ENCODE measurements at places on chromosomes 16 and 17.

DNA sequence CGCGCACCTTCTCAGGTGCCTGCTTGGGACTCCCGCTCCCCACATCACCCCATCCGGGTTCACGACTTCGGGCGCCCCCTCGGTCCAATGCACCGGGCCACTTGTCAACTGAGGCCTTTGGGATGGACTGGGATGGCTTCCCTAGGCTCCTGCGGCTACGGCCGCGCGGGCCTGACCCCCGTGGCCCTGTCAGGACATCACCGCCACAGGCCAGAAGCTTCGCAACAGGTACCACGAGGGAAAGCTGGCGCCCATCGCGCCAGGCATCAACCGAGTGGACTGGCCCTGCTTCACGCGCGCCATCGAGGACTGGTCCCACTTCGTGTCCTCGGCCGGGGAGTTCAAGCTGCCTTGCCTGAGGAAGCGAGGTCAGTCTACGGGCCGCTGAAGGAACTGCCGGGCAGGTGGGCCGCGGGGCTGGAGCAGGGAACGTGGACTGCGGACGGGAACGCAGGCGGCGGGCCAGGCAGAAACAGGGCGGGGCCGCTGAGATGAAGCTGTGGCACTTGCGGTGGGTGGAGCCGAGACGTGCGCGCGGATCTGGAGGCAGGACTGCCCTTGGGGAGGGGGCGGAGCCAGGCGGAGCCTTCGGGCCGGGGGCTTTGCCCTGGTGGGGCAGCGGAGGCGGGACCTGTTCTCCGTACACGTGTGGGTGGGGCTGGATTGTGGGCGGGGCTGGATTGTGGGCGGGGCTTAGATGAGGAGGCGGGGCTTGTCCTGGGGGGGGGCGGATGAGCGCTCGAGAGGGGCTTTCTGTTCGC lies 13.7 kb upstream of the CNGB1 start:
- DNase-seq, result peak; percentile 93

GRCh38 chr17:9790889-9791876 lies at the start of gene DHRS7C:
DHRS7C (minus strand) TSS chr17:9791592; CDS start chr17:9791284, 308 bp downstream.
- no peak for DNase-seq

- DNase-seq, result no peak
These were observed 230.6 kb upstream of the RPL38 start for GRCh38 chr17:73972901-73973300.

DNA sequence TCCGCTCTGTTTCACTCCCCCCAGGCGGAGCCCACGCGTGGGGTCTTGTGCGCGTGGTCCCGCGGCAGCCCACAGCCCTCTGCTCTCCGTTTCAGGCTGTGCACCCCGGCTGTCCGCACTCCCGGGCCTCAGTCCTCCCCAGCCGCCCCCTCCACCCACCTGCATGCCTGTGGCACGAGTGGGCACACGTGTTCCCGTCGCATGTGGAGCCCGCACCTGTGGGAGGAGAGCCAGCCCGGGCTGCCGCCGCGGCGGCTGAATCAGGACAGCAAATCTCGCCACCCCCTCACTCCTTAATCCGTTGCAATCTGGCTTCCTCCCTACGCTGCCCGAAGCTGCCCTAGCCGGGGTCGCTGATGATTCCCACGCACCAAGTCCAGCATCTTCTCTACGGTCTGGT lies 69.9 kb upstream of the GRIN2A start:
- no peak for DNase-seq

DNA sequence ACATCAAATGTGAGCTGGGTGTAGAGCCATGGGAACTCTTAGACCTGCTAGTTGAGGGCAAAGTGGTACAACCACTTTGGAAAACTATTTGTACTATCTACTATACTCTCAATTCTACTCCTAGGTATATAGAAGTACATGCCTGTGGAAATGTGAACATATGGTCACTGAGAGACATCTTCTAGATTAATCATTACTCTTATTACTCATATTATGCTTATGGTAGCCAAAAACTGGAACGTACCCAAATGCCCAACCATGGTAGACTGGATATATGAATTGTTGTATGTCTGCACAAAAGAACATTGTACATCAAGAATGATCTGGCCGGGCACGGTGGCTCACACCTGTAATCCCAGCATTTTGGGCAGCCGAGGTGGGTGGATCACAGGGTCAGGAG lies 2.7 kb downstream of the WDR45B start:
- DNase-seq, result no peak

DNA sequence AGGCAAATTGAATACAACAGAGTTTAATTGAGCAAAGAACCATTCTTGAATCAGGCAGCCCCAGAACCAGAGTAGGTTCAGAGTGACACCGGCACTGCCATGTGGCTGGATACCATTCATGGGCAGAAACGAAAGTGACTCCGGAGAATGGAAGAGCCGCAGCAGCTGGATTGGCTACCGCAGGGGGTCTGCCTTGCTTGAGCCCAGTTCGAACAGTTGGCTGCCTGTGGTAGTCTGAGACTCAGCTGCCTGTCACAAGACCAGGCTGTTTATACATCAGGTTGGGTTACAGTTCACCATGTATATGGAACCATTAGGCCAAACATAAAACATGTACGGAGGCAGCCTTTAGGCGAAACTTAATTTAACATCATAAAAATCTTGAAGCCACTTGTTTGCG lies 205.2 kb upstream of the CHMP6 start:
- DNase-seq, result no peak

- no peak for DNase-seq
These were observed 77.6 kb upstream of the GSE1 start for GRCh38 chr16:85535352-85536072.

- no peak for DNase-seq
These were observed 6.1 kb downstream of the KIF19 start for GRCh38 chr17:74332017-74332650.

- DNase-seq, result no peak
These were observed 16.5 kb downstream of the SNF8 start for GRCh38 chr17:48927978-48928745.

DNA sequence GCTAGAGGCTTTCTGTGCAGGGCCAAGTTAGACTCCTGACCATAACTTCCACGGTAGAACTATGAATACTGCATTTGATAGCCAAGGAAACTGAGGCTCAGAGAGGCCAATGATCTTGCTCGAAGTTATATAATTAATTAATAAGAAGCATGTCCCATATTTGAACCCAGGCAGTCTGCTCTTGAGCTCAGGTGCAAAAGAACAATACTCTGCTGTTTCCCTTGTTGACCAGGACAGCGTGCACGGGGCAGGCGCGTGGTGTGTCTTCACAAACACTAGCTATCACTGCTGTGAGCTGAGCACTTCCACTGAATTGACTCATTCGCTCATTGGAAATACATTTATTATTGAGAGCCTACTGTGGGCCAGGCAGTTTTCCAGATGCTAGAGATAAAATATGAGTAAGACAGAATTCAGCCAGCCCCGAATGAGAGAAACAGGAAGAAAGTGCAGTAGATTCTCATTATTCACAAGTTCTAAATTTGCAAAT lies 1.6 kb downstream of the CHD9 start:
- no peak for DNase-seq

DNA sequence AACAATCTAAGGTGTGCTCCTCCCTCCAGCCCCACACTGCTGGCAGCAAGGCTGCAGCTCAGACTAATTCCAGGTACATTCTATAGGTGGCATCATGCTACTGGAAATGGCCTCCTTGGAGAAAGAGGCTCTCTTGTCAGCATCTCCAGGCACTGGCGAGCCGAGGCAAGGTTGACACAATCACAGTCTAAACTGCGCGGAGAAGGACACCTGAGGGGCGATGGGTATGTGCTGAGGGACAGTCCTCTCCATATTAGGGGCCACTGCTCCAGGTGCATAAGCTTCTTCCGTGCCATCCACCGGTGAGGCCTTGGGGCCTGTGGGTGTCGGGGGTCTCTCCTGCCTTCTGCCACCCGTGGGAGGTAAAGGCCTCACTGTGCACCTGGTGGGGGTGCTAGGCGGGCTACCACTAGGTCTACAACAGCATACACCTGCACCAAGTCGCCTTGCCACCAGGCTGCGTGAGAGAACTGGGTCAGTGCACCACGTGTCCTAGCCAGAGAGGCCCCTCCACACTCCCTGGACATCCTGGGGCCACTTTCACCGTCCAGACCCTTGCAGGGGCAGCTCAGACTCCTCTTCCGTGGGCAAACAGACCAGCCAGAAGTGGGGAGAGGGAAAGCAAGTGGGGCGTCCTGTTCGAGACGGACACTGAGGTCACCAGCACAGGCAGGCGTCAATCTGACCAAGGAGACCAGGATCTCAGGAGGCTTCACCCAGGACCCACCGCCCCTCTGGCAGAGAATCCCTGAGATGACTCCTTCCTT lies 12.1 kb upstream of the CBX8 start:
- no peak for DNase-seq

DNA sequence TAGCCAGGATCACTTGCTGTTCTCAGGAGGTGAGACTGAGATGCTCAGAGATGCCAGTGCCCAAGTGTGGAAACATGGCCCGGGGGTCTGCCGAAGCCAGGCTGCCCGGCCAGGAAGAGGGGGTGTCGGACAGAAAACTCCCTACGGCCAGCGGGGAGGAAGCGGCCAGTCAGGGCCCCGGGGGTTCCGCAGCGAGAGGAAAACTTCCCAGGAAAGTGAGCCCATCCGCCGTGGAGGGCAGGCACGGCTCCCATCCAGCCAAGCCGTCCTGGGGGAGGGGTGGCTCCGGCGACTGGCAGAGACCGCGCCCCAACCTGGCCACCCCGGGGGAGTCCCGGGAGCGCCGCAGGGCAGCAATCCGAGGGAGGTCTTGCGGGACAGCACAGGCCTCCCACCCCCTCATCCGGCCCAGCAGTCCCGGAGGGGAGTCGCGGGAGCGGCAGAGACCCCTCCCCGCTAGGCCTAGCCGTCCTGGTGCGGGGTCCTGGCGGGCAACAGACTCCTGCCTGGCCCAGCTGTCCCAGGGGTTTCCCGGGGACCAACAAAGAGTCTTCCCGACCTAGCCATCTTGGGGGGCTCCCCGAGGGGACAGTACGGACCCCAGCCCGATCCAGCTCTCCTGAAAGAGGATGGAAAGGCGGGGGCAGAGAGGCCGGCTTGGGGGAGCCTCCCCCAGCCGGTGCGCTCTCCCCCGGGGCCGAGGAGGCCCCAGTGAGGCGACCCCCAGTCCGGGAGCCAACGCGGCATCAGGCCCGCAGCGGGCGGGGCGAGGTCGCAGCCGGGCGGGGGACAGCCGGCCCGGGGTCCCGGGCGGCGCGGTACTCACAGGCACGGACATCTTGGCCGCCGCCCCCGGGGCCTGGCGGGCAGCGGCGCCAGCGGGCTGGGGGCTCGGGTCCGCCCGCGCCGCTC lies 13.8 kb upstream of the BCAR1 start:
- DNase-seq, result no peak

GRCh38 chr16:28526201-28527099 lies 12.3 kb downstream of the NUPR1 start:
- no peak for DNase-seq

GRCh38 chr16:67644038-67644437 lies 906 bp upstream of the CARMIL2 start:
- DNase-seq, result no peak

DNA sequence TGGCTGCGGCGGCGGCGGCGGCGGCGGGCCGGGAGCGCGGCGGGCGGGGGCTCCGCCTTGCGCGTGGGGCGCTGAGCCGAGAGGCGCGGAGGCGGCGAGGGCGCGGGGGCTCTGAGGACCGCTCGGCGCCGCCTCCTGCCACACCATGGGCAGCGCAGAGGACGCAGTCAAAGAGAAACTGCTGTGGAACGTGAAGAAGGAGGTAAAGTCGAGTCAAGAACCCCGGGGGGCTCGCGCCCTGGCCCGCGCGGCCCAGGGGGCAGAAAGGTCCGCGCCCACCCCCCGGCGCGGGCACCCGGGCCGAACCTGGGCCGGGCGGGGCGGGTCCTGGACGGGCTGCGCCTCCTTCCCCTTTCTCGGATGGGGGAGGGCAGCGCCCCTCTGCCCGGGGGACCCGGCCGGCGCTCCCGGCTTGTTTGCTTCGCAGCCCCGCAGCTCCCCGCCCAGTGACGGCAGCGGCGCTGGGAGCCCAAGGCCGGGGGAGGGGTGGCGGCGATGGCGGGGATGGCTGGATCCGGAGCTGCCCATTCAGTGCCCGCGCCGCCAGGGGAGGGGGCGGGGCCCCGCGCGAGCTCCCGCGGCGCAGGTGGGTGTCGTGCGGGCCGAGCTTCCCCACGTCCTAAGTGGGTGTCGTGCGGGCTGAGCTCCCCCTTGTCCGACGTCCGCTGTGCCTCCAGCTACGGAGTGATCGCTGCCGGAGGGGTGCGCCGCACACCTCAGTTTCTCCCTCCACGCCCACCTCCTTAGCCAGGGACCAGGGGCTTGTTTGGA lies 428 bp downstream of the SGSM2 start:
- DNase-seq, result peak; percentile 55

- DNase-seq, result no peak
These were observed 56.4 kb downstream of the KANSL1 start for GRCh38 chr17:46136820-46137219.

GRCh38 chr16:2385190-2385836 lies 43.9 kb upstream of the CCNF start:
- no peak for DNase-seq

GRCh38 chr17:44209786-44210341 lies 9.6 kb downstream of the UBTF start:
- DNase-seq, result peak; percentile 65

- DNase-seq, result no peak
These were observed 523.0 kb upstream of the CA10 start for GRCh38 chr17:52681480-52681879.

GRCh38 chr16:85227946-85228862 lies 115.9 kb upstream of the CIBAR2 start:
- no peak for DNase-seq

- DNase-seq, result no peak
These were observed 8.9 kb downstream of the ZNF594 start for GRCh38 chr17:5182597-5183409.

DNA sequence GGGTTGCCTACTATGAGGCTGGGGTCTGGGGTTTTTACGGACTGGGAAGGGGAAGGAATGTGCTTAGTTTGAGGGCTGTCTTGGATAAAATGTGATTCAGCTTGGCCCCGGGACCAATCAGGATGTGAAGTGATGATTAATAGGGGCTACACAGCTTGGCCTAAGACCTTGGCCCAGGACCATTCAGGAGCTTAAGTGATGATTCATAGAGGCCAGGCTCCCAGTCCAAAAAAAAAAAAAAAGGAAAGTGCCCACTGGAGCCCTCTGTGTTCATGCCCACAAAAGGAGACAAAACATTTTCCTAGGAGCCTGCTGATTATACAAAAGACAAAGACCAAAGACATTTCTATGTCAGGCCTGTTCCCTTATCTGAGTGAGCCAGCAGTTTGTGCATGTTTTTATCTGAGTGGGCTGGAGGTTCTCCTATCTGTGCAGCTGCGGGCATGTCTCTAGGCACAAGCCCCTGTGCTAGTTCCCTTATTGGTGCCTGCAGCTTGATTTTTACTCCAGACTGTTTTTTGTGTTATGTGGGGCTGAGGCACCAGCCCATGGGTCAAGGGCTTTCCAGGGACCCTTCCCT lies 898.2 kb upstream of the GOT2 start:
- no peak for DNase-seq
